ENCODE measurements at places on chromosomes 3 and 15.

- ATAC-seq, result no peak
Measured at GRCh38 chr3:77459926-77460325, 420.0 kb downstream of the ROBO2 start.

- no peak for ATAC-seq
Measured at GRCh38 chr15:92807971-92808571, 92.1 kb upstream of the CHD2 start.

DNA sequence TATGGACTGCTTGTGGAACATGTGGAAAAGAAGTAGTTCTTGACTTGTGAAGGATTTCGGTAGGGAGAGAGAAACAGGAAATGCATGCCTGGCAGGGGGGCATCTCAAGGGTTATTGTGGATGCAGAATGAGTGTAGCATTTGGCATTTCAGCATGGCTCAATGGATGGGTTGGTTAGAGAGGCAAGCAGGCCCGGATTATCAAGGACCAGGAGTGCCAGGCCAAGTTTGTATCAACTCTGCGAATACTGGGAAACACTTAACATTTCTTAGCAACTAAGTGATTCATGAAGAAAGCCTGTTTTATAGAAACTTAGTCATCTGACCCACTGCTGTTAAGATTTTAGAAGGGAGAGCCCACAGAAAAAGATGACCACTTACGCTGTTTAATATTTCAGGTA, 33.6 kb downstream of the KIF15 start:
- ATAC-seq, result no peak

DNA sequence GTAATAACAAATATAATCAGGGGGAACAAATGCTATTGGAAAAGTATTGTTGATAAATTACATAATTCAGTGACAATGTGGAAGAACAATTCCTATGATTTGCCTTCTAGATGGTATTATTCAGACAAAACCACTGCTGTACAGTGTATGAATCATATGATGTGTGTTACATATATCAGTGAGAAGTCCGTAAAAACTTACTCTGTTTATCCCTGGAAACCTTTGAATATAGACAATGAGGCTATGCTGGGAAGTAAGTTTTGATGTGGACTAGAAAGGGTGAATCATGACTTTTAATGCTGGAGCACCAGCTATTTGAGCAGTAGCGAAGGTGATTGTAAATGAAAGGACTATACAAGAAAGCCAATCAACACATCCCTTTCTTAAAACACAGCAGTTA, 17.9 kb downstream of the C3orf38 start:
- ATAC-seq, result no peak

GRCh38 chr3:112531358-112531781, 30.4 kb downstream of the ATG3 start:
- ATAC-seq, result peak; percentile 48

DNA sequence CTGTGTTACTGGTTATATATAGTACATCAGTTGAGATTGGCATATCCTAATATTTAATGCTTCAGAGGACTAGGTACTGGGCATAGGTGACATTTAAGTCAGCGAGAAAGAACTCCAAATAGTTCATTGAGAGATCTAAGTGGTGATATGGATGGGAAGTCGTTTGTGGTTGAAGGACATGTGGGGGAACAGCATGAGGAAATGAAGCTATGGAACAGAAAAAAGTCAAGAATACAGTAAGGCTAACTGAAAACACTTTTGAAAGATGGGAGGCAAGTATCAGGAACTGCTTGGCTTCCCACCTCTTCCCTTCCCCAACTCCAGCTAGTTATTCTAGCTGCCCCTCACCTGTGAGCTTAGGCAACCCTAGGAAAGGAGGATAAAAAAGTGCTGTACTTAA, 3.7 kb upstream of the MYO5A start:
- ATAC-seq, result no peak

DNA sequence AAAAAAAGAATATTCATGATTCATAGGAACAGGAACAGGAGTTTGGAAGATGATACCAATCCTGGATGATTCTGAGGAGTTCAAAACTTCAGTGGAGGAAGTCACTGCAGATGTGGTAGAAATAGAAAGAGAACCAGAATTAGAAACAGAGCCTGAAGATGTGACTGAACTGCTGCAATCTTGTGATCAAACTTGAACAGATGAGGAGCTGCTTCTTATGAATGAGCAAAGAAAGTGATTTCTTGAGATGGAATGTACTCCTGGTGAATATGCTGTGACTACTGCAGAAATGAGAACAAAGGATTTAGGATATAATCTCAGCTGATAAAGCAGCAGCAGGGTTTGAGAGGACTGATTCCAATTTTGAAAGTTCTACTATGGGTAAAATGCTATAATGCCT, 72.7 kb downstream of the GSK3B start:
- ATAC-seq, result no peak

- ATAC-seq, result peak; percentile 28
Measured at GRCh38 chr3:98690876-98691275, 72.3 kb upstream of the ST3GAL6 start.

GRCh38 chr3:155747286-155747945, 2.5 kb upstream of the PLCH1 start:
- no peak for ATAC-seq

DNA sequence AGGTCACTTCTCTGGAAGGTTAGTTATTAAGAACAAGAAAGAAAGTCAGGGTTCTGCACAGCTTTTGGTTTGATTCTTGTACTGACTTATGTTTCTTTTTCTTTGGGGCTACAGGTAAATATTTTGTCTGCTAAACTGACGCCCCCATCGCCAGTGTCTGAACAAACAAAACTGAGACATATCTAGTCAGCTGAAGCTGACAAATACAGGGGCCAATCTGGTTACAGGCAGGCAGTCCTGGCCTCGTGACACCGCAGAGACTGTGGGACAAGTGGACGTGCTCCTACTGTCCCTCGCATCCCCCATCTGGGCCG, 4.6 kb upstream of the RPL14 start:
- ATAC-seq, result no peak

- ATAC-seq, result no peak
Measured at GRCh38 chr3:17307482-17307881, 422.7 kb downstream of the PLCL2 start.

GRCh38 chr15:62912808-62913207, 129.7 kb upstream of the TPM1 start:
- peak; percentile 92 for ATAC-seq

GRCh38 chr3:103048068-103048722, 613.4 kb downstream of the ZPLD1 start:
- ATAC-seq, result peak; percentile 19

- ATAC-seq, result no peak
Measured at GRCh38 chr15:38733331-38733730, 168.7 kb upstream of the RASGRP1 start.

- no peak for ATAC-seq
Measured at GRCh38 chr3:145124900-145125678, 1035.9 kb downstream of the PLOD2 start.

DNA sequence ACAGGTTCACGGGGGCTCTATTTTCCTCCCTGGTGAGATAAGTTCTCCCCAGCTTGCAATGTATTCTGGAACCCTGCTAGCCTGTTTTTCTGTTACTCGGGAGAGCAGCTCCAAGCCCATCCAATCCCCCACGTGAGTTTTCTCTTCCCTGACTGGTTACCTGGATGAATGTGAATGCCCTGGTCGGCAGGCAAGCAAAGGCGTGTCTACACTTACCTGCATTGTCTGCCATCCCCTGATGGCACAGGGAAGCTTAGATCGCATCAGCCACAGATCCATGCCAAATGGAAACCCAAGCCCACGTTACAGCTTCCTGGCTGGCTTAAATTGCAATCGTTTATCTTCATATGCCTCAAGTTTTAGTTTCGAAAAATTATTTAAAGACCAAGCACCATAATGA, 149.9 kb downstream of the FOXP1 start:
- no peak for ATAC-seq

GRCh38 chr15:76177491-76178040, 117.8 kb downstream of the TMEM266 start:
- peak; percentile 51 for ATAC-seq

GRCh38 chr3:160134964-160135363, 90.3 kb upstream of the C3orf80 start:
- ATAC-seq, result no peak

DNA sequence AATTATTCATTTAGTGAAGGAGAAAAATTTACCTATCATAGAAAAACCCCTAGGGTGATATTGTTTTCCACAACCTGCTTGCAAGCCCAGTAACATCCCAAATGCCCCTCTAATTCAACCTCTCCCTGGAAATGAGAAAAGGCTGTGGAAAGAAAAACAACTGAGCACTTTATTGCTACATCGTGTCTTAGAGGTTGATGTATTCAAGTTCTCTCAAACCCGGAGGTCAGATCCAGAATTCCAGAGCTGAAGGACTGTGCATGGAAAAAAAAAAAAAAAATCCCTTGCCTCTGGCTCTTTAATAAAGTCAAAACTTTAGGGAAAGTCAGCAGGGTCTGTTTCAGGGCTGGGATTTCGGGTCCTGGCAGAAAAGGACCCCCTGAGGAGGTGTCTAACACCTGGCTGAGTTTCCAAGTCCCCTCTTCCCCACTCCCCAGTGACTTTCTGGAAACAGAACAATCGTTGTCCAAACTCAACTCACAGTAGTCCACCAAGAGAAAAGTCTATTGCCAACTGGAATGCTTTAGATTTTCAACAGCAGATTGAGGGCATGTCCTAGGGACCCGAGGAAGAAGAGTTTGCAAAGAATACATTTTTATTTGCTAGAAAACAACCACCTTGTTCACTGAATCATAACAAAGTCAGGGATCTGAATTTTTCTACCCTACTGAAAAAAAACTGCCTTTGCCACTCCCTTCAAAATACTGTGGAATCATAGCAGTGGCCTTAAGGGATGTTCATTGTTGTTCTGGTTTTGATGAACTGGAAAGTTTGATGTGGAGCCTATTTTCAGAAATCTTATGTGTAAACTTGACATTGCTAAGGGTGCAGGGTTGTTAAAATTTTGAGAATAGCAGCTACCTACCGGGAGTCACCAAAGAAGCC, 207.5 kb upstream of the ADAMTS9 start:
- no peak for ATAC-seq

GRCh38 chr15:41905036-41905793, 11.4 kb upstream of the SPTBN5 start:
- ATAC-seq, result peak; percentile 48

GRCh38 chr3:137131081-137131480, 173.3 kb downstream of the IL20RB start:
- no peak for ATAC-seq

DNA sequence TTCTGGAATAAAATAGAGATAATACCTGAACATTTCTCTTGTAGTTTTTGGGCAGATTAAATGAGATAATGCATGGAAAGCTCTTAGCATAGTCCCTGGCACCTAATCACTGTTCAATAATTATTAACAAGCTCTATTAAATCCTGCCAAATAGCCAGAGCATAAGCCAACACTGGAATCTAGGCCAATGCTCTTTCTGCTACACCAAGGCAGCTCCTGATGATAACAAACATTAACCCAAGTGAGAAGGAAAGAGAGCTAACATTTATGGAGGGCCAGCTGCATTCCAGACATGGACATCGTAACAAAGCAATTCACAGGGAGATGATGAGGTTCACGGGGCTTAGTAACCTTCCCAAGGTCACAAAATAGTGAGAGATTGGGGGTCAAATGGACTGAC, 23.3 kb downstream of the LARP6 start:
- no peak for ATAC-seq

DNA sequence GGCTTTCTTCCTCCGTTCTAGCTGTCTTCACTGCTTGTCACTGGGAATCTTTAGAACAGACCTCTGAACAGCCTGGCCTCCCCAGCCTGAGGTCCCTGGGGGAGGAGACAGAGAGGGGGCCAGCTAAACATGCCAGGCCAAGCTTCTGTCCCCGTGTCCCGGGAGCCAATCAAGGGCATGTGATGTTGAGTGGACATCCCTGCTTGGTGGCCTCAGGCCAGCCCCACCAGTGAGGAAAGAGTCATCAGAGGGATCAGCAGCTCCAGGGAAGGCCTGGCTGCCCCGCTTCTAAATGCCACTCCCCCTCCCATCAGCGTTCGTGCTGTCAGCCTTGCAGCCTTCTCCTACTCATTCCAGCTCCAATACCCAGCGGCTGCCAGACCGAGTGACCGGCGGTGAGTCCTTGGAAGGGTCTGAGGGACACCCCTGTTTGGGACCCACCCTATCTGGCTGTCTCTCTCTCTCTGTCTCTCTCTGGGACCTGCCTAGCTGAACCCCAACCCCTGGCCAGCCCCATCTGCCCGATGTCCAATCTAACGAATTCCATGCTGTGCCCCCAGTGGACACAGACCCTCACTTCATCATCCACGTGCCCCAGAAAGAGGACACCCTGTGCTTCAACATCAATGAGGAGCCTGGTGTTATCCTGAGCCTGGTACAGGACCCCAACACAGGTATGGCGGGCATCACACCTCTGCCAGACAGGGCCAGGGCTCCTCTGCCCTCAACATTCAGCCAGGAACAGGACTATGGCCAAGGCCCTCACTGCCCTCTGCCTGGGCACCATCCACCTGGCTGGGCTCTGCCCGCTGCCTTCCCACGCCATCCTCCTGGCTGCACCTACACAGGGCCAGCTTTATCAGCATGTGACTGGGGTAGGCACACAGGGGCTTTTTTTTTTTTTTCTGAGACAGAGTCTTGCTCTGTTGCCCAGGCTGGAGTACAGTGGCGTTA, 6.6 kb upstream of the ITIH3 start:
- ATAC-seq, result no peak

DNA sequence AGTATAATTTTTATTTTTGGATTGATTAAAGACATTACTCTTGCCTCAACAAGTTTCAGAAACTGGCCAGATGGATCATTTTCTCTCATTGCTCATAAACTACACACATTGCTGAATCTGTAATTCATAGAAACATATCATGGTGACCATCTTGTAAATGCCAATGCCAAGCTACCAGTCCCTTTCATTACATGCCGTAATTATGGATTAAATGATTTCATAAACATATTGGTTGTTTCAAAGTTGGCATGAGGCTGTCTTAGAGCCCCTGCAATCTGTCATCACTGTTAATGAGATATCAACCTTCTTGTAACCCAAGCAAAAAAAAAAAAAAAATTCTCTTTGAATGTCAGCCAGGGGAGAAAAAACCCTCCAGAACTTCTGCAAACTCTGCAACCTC, 112.2 kb downstream of the DCLK3 start:
- no peak for ATAC-seq

GRCh38 chr15:41024131-41024530, 70.9 kb downstream of the CHAC1 start:
- ATAC-seq, result peak; percentile 93

GRCh38 chr15:95371664-95372063, 958.8 kb upstream of the NR2F2 start:
- ATAC-seq, result no peak

GRCh38 chr3:32460031-32460749, 42.5 kb downstream of the CMTM6 start:
- ATAC-seq, result no peak

GRCh38 chr3:18283680-18284079, 141.5 kb downstream of the SATB1 start:
- ATAC-seq, result no peak

GRCh38 chr3:177525987-177526712, 328.9 kb upstream of the TBL1XR1 start:
- ATAC-seq, result no peak

GRCh38 chr3:139893963-139894642, 40.9 kb upstream of the CLSTN2 start:
- ATAC-seq, result no peak

GRCh38 chr15:88539441-88539840, 7.0 kb downstream of the DET1 start:
- ATAC-seq, result no peak

- ATAC-seq, result no peak
Measured at GRCh38 chr3:104566054-104566453, 800.7 kb upstream of the ALCAM start.
